Germinal center (tissue), 1 donor: ENCODE measurements at places on chromosomes 16 and 17.

- DNase-seq = no peak
Measured at GRCh38 chr17:8793649-8794048, 5.5 kb downstream of the MFSD6L start.

DNA sequence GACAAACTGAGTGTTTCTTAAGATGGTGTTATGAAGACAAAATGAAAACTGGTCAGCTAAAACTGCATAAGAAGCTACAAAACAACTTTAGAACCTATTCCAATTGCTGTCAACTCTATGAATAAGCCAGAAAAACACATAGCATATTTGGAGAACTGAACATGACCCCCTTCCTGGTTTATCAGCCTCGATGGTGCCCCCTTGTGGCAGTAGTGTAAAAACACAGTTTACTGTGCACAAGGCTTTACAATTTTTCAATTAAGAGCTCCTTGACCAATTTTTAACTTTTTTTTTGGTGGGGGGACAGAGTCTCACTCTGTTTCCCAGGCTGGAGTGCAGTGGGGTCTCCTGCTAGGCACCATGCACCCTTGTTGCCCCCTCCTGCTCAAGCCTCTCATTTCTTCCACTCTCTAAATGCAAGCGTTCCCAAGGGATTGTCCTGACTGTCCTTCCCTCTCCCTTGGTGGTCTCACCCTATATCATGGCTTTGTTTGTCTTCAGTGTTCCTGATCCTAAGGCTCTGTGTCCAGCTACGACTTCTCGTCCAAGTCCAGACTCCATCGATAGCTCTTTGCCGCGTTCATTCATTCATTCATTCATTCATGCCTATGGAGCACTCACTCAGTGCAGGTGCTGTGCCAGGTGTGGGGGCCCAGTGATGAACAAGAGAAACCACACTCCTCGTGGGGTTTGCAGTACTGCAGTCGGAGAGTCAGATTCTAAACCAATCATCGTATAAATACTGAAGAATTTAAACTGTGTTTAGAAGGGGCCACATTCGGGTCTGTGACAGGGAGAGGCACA lies 7.5 kb downstream of the EIF1 start:
- DNase-seq = peak; percentile 86

DNA sequence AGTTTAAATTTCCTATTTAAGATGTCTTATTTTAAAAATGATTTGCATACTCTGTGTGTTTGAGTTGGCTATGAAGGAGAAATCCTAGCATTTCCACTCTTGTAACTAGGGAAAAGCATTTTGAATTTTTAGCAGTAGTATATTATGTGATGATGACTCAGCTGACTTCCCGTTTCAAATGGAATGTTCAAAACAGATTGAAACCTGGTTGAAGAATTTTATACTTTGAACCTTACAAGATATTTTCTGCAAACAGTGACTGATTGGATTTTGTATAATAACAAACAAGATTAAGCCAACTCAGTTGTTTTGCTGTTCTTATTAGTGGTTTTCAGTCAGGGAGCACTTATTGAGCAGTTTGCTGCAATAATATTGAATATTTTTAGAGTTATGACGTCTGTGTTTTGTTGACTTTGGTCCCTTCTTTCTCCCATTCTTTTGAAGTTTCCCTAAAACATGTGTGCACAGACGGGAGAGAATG lies 8.0 kb downstream of the TNRC6A start:
- no peak for DNase-seq

GRCh38 chr16:1042866-1043265 lies 29.7 kb upstream of the SSTR5 start:
- no peak for DNase-seq

DNA sequence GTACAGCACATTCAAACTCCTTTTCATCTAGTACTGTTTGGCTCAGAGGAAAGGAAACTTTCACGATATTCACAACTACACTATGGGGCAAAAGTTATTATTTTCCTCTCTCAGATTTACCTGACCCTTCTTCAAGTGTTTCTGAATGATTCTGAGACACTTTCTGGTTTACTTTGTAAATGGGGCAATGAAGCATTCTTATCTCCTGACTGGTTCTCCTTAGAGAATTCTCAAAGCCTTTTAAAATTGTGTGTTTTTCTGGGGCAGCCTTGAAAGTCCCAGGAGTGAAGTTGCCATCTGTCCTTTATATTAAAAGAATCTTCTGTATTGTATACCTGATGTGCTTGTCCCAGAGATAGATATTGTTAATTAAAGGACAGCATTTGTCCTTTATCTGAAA lies 264.9 kb downstream of the FTO start:
- DNase-seq = no peak

GRCh38 chr17:83118071-83118841 lies 38.8 kb downstream of the METRNL start:
- DNase-seq = no peak

- peak; percentile 79 for DNase-seq
Measured at GRCh38 chr17:5241861-5242671, 7.4 kb upstream of the SCIMP start.

GRCh38 chr16:86597880-86598606 lies 19.7 kb downstream of the FOXL1 start:
- no peak for DNase-seq

DNA sequence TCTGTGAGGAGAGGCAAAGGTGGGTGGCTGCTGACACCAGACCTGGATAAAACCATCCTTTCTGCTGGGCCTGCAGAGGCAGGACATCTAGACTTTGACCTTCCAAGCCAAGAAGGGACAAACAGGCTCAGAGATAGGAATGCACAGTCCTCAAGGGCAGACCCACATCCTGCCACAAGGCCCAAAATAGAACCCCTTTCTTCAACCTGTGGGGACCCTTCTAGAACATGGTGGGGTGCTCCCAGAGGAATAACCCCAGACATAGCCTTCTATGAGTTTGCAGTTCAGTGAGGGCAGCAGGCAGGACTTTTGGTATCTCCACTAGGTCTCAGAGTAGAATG lies 3.8 kb upstream of the CBFB start:
- no peak for DNase-seq

DNA sequence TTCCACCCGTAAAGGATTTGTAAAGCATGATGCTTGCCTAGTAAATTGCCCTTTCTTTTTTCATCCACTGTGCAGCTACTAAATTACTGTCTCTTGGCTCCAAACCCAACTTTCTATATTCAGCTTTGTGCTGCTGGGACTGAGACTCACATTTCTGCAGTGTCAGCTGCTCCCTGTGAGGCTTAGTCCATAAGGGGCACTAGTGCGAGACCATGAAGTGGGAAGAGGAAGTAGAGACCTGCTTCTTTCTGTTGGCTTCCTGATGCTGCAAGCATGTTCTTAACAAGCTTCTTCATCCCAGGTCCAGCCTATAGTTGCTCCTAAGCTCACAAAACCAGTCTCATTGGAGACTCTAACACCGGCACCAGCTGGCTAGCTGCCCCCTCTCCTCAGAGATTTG lies 74.9 kb upstream of the HS3ST2 start:
- DNase-seq = peak; percentile 10

DNA sequence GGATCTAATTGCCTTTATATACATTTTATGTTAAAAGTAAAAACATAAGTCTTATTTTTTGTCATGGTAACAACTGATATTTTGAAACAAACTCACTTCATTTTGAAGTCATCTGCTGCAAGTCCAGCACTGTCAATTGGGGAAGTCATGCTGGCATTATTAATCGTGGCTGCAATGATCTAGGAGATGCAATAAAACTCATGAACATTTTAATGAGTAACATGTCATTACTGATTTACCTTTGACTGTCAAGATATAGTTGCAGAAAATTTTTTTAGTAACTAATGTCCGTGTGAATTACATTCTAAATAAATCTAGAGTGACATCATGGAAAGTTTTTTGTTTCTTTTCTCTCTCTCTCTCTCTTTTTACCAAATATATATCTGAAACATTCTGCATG lies 17.3 kb upstream of the KRT24 start:
- no peak for DNase-seq

DNA sequence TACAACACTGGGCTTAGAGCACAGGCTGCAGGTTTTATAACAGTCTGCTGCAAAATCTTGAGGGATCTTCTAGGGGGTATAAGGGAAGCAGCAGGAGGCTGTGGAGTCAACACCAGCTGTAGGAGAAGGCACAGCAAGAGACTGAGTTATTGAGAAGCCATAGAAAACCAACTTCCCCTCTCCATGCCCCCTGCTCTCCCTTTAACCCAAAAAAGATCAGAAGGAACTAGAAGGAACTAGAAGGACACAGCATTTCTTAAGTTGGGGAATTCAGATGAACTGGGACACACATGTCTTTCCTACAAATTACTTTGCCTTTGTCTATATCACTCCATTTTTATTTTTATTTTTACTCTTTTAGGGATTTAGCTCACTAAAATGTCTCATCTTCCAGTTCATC lies 6.2 kb upstream of the CCL18 start:
- DNase-seq = no peak

DNA sequence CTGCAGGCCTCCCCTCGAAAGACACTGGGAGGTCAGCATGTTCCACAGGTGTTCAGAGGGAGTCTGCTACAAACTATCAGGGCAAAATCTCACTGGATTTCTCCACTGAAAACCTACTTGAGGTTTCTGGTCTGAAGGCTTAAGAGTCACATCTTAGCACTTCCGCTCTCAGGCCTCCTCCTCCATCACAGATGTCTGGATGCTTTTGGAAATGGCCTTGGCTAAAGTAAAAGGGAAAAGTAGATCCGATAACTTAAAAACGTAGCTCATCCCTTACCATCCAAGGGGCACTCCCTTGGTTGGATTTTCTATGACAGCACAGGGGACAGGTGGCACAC lies 14.4 kb downstream of the GINS2 start:
- DNase-seq = no peak

DNA sequence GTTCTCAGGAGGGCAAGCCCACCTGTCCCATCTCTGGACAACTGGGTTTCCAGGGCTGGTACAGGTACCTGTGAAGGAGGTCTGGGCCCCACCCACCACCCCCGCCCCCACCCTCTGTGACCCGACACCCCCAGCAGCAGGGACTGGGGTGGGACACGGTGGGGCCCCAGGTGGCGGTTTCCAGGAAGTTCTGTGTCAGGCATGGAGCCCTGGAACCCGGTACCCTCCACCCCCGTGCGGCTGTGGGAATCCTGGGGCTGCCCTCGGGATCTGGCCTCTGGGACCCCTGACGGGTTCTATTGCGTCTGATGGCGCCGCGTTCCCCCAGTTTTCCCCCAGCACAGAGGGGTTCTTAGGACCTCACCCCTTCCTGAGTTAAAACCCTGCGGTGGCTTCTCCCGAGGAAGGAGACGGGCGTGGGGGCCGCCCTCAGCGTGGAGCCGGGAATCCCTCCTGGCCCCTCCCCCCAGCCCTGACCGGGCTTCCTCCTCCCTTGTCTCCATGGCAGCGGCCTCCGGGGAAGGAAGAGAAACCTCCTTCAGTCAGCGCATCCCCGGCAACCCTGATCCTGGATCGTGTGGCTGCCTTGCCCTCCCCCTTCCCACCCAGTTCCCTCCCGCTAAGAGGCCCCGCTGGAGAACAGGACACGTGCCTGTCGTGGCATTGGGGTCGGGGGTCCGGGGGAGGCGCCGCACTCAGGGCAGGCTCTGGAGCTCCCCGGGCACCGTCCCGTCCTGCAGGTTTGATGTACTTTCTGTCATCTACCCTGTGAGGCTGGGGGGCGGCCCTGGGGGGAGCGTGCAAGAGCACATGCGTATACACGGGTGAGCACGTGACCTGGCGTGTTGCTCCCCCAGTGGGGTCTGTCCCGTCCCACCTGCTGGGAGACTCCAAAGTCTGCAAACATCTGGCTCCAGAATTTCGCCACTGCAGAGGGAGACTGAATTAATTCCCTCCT lies 30.3 kb downstream of the CACNA1H start:
- no peak for DNase-seq

DNA sequence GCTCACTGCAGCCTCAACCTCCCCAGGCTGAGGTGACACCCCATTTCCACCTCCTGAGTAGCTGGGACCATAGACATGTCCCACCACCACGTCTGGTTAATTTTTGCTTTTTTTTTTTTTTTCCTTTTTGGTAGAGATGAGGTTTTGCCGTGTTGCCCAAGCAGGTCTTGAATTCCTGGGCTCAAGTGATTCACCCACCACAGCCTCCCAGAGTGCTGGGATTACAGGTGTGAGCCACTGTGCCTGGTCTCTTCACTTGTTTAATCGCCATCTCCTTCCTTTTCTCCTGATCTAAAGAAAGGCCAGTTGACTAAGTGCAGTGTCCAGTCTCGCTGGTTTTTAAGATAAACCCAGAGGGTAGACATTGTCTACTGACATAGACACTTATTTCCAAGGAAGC lies 152.0 kb downstream of the C16orf95 start:
- DNase-seq = no peak

DNA sequence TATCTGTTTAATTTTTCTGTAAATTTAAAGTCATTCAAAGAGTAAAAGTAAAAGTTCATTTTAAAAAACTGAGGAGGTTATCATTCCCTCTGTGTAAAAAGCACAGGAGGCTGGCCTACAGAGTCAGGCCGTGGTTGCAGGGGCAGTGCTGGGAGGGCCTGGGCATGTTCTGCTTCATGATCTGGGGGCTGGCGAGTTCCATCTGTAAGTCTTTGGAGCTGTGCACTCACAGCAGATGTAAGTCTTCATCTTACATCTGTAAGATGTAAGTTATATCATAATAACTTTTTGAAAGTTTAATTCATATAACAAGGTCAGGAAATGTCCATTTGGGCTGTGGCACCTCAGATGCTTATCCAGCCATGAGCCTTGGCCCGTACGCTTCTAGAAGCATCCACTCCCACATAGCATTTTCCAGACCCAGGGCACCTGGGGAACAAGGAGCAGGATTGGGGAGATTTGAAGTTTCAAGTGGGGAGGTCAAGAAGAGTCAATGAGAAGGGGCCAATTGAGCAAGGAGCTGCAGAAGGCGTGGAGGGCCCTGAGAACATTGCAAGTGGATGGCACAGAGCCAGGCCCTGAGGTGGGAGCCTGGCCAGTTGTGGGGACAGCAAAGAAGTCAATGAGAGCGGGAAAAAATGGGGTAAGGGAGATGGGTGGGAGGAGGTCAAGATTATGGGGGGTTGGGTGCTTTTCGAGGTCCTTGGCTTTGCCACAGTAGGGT lies 54.1 kb downstream of the TNFRSF13B start:
- no peak for DNase-seq

GRCh38 chr17:12282056-12282455 lies 261.4 kb downstream of the MAP2K4 start:
- DNase-seq = no peak

DNA sequence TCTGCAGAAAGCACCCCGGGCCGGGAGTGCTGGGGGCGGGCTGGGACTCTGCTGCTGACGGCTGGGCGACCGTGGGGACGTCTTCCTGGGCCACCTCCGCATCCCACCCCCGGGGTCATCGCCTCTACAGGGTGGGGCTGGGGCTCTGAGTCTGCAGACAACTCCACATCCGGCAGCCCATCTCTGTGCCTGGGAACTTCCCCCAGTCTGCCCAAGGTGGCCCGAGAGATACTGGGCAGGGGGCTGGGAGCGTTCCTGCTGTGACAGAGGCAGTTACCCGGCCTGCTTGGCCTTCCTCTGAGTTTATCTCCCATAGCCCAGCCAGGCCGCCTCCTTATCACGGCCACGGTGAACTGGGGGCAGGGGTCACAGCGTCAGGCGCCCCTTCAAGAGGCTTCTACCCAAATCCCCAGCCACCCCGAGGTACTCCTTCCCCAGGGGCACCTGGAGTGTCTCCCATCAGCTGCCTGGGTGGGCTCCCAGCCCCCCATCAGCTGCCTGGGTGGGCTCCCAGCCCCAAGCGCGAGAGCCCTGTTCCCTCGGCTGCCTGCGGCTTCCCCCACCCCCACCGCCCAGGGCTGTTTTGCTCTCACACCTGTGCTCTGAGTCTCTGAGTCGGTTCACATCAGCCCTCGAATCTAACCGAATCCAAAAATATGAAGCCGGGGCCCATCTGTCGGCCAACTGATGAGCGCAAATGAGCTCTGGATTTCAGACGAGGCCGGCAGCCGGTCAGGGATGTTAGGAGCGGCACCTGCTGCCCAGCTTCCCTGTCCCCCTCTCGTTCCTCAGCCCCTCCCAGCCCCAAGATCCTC lies 15.6 kb upstream of the CBFA2T3 start:
- DNase-seq = peak; percentile 59
